ENCODE measurements at places on chromosomes 4 and X. TPM values are rescaled to one million over a fixed set of nuclear protein-coding genes. Genes with fewer than 3 reads are reported as not detected.

The TCEAL4 gene
- 58.9 TPM for total RNA-seq

The VSIG1 gene
- under 0.01 TPM for total RNA-seq

The SYN1 gene
- total RNA-seq, result 0.28 TPM

The UGT2B15 gene
- not detected for total RNA-seq

The PITX2 gene
- 0.28 TPM for total RNA-seq

The NKX3-2 gene
- not detected for total RNA-seq

The GLRA3 gene
- total RNA-seq, result not detected

The NEUROG2 gene
- total RNA-seq, result not detected

The CLDN34 gene
- total RNA-seq, result not detected

The ANXA3 gene
- total RNA-seq, result 3.6 TPM

The AMER1 gene
- total RNA-seq, result 1.2 TPM

The HSFX3 gene
- total RNA-seq, result not detected

The FAM47E gene
- total RNA-seq, result 0.19 TPM

The AREG gene
- total RNA-seq, result 5.9 TPM

The MAGEB1 gene
- not detected for total RNA-seq

The FHDC1 gene
- total RNA-seq, result under 0.01 TPM

The SMAD1 gene
- total RNA-seq, result 10.1 TPM

All from regular cardiac myocyte (primary cell).